ENCODE measurements at places on chromosomes 12 and 14.
A peak's percentile ranks its signal among the peaks of the same experiment; 100 is the strongest.

DNA sequence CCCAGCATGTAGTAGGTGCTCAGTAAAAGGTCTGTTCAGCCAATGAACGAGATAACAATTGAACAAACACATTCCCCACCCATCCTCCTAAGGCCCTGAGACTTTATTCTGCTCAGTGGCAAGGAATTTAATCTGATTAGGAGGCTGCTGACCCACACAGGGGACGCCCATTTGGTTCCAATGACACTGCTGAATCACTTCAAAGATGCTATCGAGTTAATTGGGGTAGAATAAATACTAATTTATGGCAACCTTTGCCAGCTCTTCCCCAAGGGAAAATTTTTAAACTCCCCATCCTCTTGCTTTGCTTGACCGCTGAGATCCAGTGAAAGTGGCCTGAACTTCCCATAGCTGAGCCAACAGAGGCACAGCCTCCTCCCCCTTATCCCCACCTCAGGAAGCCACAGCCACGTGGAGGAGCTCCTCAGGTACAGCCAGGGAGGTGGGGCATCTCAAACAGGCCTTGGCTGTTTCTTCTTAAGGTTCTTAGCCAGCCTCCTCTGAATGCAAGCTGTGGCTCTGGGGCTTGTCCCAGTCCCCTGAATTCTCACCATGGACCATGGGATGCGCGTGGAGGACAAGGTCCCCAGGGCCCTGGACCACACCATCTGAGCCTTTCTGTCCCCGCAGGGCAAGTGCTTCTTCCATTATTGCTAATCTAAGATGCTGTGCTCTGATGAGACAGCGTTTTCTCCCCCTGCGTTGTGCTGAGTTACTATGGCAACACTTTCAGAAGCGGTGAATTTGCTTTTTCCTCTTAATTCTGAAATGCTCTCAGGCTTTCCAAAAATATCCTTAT lies 26.7 kb downstream of the C14orf132 start:
- no peak for DNase-seq

GRCh38 chr14:72717220-72717619 lies 176.7 kb downstream of the DPF3 start:
- DNase-seq = no peak

DNA sequence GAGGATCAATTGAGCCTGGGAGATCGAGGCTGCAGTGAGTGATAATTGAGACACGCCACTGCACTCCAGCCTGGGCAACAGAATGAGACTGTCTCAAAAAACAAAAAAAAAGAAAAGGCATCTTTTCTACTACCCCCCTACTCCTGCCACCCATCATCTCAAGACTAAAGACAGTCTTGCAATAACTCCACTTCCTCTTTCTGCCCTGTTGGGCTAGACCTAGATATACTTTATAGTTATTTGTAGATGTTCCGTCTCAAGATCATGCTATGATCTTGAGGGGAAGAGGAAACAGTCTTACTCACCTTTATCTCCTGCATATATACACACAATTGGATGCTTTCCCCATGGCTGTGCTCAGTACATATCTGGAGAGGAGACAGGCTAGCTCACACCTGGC lies 12.1 kb upstream of the ESPL1 start:
- no peak for DNase-seq

GRCh38 chr12:45886685-45887084 lies 103.7 kb downstream of the SCAF11 start:
- DNase-seq = no peak

GRCh38 chr14:93859957-93860356 lies 67.2 kb upstream of the FAM181A start:
- no peak for DNase-seq

DNA sequence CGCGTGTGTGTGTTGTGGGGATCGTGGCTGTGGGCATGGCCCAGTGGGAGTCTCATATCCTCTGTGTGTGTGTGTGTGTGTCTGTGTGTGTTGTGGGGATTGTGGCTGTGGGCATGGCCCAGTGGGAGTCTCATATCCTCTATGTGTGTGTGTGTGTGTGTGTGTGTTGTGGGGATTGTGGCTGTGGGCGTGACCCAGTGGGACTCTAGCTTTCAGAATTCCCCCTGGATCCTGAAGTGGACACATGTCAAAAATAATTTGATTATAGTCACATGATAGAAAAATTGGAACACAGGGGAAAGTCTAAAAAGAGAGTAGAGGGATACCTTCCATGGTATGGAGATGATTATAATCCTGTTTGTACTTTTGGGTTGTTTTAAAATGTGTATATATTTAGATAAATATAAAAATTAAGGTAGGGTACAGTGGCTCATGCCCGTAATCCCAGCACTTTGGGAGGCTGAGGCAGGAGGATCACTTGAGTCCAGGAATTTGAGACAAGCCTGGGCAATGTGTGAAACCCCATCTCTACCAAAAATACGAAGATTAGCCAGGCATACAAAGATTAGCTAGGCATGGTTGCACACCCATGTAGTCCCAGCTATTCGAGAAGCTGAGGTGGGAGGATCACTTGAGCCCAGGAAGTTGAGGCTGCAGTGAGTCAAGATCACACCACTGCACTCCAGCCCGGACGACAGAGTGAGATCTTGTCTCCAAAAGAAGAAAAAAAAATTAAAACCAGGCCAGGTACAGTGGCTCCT lies 11.0 kb downstream of the PAPLN start:
- DNase-seq = no peak

- DNase-seq = no peak
These were observed 8.2 kb upstream of the MIS18BP1 start for GRCh38 chr14:45261209-45261608.

GRCh38 chr12:47223031-47223847 lies 143.5 kb upstream of the AMIGO2 start:
- DNase-seq = no peak

GRCh38 chr14:65723348-65723747 lies 310.8 kb downstream of the FUT8 start:
- DNase-seq = no peak

DNA sequence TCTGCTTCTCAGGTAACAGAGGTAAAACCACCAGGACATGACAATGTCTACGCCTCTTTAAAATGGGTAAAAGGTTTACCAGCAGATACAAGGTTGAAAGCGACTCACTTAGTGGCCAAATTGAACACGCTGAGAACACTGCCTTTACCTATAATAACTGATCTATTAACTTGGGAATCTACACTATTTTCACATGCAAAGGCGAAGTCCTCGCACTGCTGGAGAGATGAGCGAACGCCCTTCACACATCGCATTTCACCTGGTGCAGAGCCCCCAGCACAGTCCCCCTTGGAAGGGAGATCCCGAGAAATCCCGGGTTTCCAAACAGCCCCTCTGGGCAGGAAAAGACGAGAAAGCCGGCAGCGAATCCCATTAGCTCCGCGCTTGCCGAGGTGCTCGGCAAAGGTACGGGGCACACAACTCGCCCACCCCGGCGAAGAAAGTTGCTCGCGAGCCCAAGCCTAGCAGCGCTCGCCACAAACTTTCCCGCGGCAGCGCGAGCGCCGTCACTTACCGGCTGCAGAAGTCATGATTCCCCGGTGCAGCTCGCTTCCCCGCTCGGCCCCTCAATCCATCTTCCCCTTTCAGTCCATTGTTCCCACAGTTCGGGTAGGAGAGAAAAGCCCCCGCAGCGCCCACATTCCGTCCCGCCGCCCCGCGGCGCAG lies 423 bp downstream of the FGD6 start:
- no peak for DNase-seq

- no peak for DNase-seq
These were observed 4.8 kb downstream of the SLC8A3 start for GRCh38 chr14:70183991-70184390.

DNA sequence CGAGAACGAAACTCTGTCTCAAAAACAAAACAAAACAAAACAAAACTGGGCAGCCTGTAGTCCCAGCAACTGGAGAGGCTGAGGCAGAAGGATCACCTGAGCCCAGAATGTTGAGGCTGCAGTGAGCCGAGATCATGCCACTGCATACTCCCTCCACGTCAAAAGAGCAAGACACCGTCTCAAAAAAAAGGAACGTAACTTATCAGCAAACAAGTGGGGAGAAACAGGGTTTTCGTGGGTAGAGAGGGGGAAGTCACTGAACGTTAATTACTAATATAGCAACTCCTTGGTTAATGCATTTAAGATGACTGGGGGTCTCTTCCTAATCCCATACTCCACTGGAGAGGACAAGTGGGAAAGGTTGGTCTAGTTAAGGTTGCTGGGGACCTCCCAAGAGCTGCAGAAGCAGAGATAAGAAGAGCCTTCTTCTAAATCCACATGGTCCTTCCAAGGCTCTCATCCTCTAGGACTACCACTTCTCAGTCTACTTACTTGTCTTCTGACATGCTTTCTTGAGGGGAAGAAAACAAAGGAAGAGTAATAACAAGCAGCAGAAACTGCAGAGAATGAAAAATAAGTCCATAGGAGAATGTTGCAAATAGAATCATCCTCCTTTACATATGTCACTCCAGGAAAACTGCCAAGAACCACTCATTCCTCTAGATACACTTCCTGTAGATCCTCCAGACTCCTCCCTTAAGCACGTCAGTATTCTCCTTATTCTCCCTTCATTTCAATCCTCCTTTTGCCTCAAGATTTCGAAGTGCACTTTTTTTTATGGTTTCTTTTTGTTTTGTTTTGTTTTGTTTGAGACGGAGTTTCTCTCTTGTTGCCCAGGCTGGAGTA lies 5.8 kb downstream of the NUMB start:
- DNase-seq = peak; percentile 52

DNA sequence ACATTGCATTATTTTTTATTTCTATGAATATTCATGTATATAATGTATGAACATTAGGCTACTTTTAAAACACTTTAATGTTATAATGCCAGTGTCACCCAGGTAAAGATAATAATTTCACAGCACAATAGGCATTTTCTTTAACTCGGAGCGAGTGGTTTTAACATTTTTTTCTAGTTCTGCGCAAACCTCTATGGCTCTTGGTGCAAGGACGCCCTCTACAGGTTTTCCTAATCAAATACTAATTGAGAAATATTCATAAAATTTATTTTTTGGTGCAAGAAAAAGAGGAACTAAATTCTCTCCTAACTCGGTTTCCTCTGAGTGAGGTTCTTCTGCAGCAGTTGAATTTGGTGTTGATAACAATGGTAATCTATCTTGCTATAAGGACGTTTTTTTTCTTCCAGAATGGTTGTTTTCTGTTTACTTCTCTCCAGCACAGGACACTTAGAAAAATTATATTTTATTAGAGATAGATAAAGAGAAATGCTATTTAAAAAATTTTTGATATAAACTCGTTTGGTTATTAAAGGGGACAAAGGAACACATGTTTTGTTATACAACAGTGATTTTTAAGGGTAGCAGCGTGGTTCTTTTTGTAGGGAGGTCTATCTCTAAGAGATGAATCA lies 2.4 kb upstream of the WIF1 start:
- peak; percentile 61 for DNase-seq

- no peak for DNase-seq
These were observed 173.5 kb upstream of the LHX5 start for GRCh38 chr12:113645183-113645582.

DNA sequence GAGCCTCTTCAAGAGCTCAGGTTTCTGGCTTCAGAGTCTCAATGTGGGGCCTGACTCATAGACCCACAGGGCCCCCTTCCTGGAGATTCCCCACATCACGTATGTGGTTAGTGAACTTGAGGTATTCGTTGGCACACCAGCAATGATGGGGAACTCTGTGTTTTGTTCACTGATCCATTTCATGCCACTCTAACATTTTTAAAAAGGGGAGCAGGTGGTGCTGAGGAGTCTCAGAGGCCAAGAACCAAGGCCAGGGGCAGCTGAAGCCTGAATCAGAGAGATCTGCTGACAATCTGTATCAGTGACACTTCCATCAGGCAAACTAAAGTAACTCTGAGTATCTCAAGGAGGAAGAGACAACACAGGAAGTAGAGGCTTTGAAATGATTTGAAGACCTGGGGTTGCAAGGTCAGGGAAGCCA lies 323.4 kb downstream of the VRK1 start:
- no peak for DNase-seq

DNA sequence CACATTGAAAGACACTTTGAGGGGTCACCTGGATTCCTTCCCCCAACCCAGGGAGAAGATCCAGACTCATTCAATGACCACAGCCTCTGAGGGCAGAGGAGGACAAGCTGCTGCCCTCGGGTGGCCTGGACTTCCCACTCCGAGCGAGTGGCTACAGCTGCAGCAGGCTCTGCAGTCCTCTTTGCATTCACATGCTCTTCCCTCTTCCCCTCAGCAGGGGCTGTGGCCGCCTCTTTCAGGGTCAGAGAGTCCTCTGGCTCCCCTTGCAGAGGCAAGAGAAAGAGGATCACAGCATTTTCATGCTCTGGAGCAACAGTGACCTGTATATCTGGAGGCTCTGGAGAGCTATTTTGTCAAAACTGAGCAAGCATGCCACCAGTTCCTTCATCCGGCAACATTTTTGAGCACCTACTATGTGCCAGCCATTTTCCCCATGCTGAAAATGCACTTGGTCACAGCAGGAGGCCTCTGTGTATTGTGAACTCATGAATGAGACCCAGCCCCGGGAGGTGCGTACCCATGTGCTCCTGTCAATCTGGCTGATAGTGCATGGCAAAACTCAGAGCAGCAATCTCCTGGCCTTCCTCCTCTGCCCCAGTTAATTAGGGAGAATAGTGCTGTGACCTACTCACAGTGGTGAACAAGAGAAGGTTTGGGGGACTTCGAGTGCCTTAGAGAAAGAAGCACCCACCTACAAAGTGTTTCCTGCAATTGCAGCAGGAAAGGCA lies 42.9 kb upstream of the KCNA5 start:
- no peak for DNase-seq

DNA sequence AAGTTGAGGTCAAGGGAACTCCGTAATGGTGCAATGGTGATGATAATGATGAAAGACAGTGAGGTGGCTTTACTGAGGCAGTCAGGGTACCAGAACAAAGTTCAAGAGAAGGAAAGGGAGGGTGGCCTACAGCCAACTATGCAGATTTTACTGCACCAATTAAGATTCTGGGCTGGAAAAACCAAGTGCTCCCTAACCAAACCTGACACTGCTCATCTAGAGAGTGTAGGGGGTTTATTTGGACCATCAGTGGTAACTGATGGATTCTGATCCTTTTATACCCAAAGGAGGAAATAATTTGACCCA lies 387 bp downstream of the LRRC9 start:
- DNase-seq = no peak

DNA sequence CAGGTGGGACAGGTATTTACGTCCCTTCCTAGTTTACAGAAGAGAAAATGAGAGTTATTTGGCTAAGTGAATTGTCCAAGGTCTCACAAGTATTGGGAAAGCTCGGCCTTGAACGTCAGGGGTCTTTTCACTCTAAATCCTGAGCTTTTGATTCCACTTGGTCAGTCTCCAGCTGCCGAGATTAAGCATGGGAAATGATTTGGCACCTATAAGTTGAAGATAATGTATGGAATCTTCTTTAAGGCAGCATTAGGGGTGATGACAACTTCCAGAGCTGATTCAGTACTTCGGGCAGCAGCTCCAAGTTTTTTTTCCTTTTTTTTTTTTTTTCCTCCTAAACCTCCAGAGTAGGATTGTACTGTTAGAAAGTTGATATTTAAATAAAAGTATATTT lies 722 bp downstream of the FAM234B start:
- no peak for DNase-seq

GRCh38 chr14:32011225-32011624 lies 65.9 kb upstream of the ARHGAP5 start:
- no peak for DNase-seq

- DNase-seq = no peak
These were observed 84.0 kb downstream of the DACT1 start for GRCh38 chr14:58721723-58722122.

- DNase-seq = no peak
These were observed 255.6 kb downstream of the ERC1 start for GRCh38 chr12:1246637-1247036.
